Foreskin melanocyte (primary cell): ENCODE measurements at places on chromosomes 7 and 10.

DNA sequence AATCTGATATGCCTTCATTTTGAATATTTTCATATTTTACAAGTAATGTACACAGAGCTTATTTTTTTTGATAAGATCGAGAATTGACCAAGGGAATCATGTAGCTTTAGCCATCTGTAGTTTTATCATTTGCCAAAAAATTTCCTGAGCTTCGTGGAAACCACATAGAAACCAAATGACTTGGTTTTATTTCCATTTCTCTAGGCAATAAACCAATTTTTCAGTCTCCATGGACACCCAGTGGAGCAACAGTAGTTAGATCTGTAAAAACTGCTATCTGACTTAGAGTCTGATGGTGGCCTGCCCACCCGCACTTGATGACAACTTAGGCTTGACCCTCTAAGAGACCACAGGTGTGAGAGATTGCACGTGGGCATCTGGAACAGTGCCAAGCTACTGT is 127.8 kb upstream of the CDK6 start:
- DNase-seq: no peak

DNA sequence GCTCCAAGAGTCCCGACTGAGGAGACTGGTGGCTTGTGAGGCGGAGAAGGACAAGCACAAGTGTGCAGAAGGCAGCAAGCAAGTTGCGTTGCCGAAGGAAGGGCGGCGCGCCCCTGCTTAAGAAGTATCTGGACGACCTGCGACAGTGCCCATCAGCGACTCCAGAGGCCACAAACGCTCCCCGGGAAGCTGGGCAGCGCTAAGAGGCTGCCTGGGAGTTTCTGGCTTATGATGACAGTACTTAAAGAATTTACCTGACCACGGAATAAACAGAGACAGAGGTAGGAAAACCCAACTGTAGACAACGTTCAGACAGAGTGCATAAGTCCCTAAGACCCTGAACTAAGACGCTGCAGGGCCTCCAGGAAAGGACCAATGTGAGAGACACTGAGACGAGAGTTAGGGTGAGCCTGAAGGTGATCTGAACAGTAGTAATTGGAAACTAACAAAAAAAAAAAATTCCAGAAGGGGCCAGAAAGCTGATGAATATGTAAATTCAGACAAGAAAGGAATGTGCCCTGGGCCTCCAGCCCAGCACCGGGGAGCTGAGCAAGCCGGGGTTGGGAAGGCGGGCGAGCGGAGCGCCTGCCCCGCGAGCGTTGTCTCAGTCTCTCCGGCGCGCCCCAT is 1.0 kb downstream of the OSBPL3 start:
- DNase-seq: no peak

GRCh38 chr10:110737886-110738634 is 93.9 kb downstream of the RBM20 start:
- no peak for DNase-seq

GRCh38 chr10:62046522-62047227 is 145.2 kb downstream of the ARID5B start:
- no peak for DNase-seq

DNA sequence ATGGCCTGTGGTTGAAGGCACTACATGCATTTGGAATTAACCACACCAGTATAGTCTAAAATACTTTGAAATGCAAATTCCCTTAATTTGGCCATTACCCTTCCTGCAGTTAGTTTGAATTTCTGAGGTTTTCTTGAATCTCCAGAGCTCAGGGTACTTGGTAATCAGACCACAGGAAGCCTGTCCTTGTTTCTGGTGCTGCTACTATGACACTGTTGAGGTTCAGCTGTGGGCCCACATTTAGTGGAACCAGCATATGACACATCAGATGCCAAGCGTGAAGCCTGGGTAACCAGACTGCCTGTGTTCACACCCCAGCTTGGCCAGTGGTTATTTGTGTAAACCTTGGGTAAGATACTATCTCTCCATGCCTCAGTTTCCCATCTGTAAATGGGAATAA is 124.3 kb downstream of the SNX10 start:
- DNase-seq: no peak

GRCh38 chr10:15548331-15548730 is 171.4 kb downstream of the ITGA8 start:
- no peak for DNase-seq

- DNase-seq: no peak
Observed at GRCh38 chr7:37531225-37531624, 82.6 kb upstream of the ELMO1 start.

- no peak for DNase-seq
Observed at GRCh38 chr7:17535776-17536175, 237.3 kb downstream of the AHR start.

- no peak for DNase-seq
Observed at GRCh38 chr10:124065382-124066125, 27.8 kb downstream of the CHST15 start.

GRCh38 chr10:25102147-25102822 is 72.5 kb upstream of the GPR158 start:
- peak; percentile 50 for DNase-seq

DNA sequence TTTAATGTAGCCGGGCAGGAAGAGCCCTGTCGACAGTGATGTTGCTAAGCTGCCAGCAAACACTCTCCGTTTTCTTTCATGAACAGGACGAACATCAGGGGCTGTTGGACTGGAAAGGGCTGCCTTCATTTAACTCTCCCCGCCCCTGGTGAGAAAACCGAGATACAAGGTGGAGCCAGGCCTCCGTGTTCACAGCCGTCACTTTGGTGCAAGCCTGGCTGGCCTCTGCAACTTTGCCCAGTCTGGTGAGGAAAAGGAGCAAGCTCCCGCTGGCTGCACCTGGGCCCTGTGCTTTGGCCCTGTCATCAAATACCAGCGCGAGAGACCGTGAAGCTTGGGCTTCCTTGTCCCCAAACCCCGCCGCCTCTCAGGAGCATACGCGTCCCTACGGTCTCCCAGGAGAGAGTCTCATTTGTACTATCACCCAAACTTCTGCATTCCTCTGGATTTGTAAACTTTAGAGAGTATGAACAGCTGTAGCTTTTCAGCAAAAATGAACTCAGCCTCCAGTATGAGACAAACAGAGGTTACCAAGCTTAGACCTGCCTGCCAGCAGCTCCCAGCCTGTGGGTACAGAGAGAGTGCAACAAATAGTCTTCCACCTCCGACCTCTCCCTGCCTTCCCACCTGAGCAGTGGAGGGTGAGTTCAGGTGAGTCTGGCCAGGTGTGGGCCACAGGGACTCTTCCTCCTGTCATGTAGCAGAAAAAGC is 445.3 kb upstream of the MGMT start:
- no peak for DNase-seq

DNA sequence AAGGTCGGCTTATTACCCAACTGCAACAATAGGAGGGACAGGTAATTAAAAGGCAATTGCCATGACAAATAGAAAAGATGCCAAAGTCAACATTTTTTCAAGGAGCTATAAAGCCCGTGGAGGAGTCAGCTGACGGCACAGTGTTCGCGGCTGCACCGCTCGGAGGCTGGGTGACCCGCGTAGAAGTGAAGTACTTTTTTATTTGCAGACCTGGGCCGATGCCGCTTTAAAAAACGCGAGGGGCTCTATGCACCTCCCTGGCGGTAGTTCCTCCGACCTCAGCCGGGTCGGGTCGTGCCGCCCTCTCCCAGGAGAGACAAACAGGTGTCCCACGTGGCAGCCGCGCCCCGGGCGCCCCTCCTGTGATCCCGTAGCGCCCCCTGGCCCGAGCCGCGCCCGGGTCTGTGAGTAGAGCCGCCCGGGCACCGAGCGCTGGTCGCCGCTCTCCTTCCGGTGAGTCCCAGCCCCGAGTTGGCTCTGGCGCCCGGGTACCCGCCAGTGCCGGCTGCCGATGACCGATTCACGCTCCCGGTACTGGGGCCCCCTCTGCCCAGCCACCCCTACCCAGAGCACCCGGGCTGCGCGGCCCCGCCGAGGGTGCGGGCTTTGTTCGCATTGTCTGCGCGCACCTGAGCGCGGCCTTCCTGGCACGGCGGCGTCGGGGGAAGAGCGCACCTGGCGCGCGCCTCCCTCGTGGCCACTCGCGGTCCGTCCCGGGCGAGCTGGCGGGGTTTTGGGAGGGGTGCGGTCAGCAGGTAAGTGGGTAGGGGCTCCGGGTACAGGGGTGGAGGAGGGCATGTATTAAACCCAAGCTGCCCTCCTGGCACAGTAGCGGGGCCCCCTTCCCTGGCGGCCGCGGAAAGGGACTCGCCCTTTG is at the start of gene VWA2:
Gene VWA2, plus strand, starts transcription at position 138 of the 877 bp plus-strand sequence. CDS start 9,460 bp downstream, outside the sequence.
- DNase-seq: no peak

DNA sequence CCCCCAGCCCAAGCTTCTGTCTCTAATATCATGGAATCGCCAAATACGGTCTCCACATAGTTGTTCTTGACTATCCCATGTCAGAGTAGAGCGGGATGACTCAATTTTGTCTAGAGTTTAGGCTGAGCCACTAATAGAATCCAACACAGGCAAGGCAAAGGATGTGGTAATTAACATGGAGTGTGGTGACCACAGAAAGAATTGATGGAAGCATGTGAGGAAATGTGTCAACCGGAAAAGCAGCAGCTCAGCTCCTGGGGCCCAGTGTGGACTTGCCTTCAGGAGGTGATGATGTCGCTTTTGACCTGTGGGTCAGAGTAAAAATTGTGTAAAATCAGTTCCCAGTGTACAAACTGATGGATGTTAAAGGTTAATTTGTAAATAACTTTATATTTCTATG is 139.3 kb upstream of the KLF6 start:
- peak; percentile 79 for DNase-seq

- no peak for DNase-seq
Observed at GRCh38 chr10:6117711-6118110, 28.9 kb downstream of the RBM17 start.

- DNase-seq: no peak
Observed at GRCh38 chr7:80134536-80135308, at the start of gene GNAI1. Gene GNAI1, plus strand, starts transcription at chr7:80134831. Its CDS starts 330 bp downstream, at chr7:80135161.

DNA sequence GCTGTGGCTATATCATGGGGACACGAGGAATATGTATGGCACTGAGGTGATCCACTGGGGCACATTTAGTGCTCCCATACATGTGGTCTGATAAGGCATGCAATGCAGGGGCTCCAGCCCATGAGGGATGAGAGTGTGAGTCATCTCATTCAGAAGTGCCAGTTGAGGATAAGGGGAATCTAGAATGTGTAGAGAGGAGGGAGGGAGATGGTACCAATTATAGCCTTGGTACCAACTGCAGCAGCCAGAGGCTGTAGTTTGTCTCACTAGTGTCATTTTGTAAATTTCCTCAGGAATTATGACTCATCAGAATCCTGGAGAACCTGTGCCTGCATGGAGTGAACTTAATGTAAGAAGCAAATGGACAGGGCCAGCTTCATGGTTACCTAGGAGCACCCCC is 46.2 kb downstream of the LAMB4 start:
- no peak for DNase-seq

GRCh38 chr7:26612742-26613141 is 251.6 kb downstream of the SKAP2 start:
- no peak for DNase-seq

- DNase-seq: no peak
Observed at GRCh38 chr7:147858421-147858820, 732.1 kb upstream of the C7orf33 start.

GRCh38 chr7:2719007-2719406 is 31.0 kb downstream of the AMZ1 start:
- no peak for DNase-seq

- DNase-seq: peak; percentile 32
Observed at GRCh38 chr7:17844514-17845196, 95.6 kb downstream of the SNX13 start.

DNA sequence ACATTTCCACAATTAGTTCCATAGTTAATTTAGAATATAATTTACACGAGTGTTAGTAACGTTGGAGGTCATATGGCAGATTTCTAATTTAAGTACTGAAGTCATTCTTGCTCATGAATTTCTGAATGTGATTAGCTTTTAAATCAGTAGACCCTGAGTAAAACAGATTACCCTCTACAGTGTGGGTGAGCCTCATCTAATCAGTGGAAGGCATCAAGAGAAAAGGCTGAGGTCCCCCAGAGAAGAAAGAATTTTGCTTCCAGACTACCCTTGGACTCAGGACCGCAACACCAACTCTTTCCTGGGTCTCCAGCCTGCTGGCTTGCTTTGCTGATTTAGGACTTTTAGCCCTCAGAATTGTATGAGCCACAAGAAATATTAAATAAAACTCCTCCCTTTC is 33.2 kb downstream of the IFT22 start:
- DNase-seq: no peak

GRCh38 chr7:136143271-136143670 is 166.1 kb upstream of the MTPN start:
- DNase-seq: no peak

- no peak for DNase-seq
Observed at GRCh38 chr10:47183704-47184041, 116.3 kb upstream of the GDF10 start.

- DNase-seq: no peak
Observed at GRCh38 chr7:152673897-152674296, 2.0 kb downstream of the XRCC2 start.

DNA sequence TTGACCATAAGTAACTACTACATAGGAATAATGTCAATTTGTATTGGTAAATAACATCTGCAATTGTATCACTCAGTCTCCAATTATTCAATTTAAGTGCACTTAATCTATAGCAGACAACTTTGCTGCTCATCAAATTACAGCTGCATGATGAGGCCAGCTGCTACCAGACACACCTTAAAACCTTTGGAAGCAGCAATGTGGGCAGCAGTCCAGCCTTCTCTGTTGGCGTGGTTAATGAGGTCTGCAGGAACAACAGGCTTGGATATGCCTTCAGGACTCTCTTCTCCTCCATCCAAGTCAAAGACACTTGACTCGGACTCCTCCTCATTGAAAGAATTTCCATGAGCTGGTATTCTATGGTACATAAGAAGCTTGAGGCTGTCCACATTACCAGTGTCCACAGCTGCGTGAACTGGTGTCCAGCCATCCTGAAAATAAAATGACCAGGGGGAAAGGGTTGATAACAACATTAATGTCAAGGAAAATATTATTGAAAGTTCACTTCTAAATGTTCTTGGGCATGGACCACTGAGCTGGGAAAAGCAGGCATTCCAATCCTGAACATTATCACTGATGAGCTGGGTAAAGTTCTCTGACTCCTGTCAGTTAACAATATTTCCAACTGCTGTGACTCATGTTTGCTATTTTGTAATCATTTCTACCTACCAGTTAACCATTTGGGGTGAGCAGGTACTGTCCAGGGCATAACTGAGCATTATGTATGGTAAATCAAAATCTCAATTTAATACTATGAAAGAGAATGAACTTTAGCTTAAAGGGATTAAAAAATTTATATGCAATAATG is 95.7 kb downstream of the CTTNBP2 start:
- no peak for DNase-seq

GRCh38 chr10:71232089-71232998 is 20.0 kb downstream of the UNC5B start:
- no peak for DNase-seq

- no peak for DNase-seq
Observed at GRCh38 chr10:99766302-99766681, 16.1 kb upstream of the ABCC2 start.

DNA sequence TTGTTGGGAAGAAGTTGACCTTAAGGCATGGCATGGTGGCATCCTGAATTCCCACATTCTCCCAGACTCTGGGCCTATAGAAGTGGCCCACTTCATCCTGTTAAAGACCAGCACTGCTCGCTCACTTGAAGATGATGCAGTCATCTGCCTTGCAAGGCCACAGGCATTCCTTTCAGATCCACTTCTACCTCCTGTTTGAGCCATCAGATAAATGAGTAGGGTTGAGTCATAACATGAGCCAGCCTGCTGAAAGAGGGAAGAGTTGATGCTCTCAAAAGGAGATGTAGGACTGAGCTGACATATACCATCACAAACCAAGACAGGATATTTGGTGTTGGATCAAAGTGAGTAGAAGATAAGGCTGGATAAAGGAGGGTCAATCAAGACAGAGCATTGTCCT is 1.5 kb upstream of the EBLN1 start:
- no peak for DNase-seq
